Esophagus squamous epithelium (tissue), 5 donors: ENCODE measurements at places on chromosomes 13 and 19.

GRCh38 chr19:12778017-12778904, 2.9 kb upstream of the HOOK2 start:
- DNase-seq, result no peak

DNA sequence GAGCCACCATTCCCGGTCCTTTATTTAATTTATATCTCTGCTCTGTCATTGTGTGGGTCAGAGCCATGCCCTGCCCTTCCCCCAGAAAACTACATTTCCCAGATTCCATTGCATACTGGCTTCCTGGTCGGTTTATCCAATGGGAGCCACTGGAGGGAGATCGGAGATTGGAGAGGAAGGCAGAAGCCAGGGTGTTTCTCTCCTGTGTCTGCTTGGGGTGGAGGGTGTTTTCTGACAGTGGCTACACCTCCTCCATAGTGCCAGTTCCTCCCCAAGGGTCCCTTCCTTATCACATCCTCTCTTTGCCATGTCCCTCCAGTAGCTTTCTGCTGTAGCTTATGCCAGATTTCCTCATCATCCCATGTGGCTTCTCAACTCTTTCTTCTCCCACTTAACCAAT, 19.0 kb downstream of the OLFM2 start:
- no peak for DNase-seq

GRCh38 chr13:93859716-93860115, 619.8 kb downstream of the DCT start:
- DNase-seq, result no peak

- no peak for DNase-seq
Observed at GRCh38 chr19:19485161-19485997, 30.0 kb downstream of the TSSK6 start.

DNA sequence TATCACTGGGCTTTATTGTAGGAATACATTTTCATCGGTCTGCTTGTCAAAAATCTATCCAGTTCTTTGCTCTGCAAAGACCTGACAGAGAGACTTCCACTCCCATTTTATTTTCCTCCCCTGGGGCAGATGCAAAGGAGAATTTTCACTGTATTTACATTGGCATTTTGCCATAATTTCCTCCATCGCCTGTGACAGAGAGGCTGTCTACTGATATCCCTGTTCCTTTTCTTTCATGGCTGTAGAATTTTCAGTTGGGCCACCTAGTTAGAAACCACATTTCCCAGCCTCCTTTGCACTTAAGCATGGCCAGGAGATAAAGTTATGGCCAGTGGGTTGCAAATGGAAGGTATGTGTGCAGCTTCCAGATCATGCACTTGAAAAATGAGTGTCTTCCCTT, 89.3 kb downstream of the NUFIP1 start:
- DNase-seq, result no peak

GRCh38 chr19:18232540-18233223, 6.4 kb upstream of the PDE4C start:
- DNase-seq, result no peak

DNA sequence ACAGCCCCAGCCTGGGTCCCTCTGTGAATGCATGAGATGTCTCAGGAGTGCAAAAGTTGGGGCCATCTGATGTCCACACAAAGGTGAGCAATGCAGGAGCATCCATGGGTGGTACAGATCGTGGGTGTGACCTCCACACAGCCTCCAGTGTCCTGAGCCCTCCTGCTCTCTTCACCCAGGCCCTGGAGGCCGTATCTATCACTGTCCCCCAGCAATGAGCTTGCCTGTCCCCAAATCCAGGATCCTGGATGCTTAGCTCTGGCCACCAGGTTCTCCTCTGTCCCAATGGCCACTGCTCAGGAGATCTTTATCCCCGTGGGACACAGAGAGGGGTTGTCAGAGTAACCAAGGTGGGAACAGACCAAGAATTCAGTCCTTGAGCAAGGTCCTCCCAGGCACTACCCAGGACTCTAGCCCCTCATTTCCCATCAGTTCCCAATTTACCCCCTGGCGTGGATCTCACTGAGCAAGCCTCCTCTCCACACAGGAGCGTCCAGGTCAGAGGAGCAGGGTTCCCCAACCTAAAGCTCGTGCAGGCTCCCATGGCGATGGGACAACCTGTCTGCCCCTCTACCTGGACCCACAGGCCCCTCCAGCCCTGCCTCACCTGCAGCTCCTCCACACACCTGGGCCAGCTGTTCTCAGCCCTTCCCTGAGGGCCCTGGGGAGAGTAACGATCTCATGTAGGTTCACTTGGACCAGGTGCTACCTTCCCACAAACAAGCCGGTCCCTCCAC, 11.3 kb downstream of the CEACAM21 start:
- DNase-seq, result no peak
